Effector CD8-positive, alpha-beta T cell (primary cell): ENCODE measurements at places on chromosomes 3 and 15.

GRCh38 chr3:77807312-77807711 lies 767.4 kb downstream of the ROBO2 start:
- DNase-seq = no peak

GRCh38 chr3:5309171-5309570 lies 121.7 kb downstream of the EDEM1 start:
- DNase-seq = no peak

DNA sequence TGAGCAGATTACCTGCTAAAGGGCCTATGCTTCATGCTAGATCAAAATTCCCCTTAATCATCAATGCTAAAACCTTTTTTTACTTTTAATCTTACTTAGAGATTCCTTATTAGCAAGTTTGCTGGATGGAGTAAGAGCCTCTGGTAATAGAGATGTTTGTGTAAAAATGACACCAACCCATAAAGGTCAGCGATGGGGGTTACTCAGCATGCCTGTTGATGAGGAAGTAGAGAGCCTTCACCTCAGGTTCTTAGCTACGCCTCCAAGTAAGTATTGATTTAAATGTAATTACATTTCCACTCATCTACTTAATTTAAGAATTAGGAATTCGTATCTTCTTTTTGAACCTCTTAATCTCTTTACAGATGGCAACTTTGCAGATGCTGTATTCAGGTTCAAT lies 38.8 kb downstream of the DNAJC13 start:
- no peak for DNase-seq

- no peak for DNase-seq
Measured at GRCh38 chr3:113241292-113242095, 30.1 kb downstream of the BOC start.

DNA sequence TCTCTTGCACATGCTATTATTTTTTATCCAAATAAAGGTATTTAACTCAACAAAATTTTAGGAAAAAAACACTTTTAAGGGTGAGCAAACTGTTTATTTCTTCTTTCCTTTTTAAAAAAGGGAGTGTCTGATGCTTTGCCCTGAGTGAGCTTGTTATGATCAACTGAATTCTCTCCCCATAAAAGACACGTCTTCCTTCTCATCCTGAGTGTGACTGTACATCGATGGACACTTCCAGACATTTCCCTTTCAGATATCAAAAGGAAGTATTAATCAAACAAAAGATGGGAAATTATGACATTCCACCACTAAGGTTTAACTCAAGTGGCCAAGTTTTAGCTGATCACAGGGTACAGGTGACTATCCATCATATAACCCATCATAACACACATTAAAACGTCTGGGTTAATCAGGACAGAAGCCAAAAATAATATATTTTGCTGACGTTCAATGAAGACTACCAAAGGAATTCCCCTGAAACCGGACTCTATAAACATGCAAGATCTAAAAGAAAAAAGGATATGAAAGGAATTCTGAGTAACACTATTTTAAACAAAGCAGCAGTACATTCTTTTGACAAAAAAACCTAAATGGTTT lies 354.8 kb downstream of the MECOM start:
- DNase-seq = no peak

DNA sequence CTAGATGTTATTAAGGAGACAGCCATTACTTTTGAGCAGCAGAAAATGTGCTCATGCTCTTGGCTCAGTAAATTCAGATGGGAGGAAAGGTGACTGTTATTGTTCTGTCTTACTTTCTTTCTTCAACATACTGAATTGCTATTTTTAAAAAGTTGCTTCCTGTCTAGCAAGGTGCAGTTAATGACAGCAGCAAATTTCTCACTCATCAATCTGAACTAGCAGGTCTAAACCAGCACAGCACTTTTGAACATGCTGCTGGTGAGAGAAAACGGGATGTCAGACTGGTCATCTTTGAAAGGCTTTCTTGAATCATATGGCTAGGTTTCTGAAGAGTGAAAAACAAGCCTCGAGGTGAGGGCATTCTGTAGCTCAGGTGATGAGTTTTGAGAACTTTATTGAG lies 384.7 kb downstream of the MFSD1 start:
- no peak for DNase-seq

- DNase-seq = no peak
Measured at GRCh38 chr3:149816311-149816710, 3.3 kb downstream of the RNF13 start.

DNA sequence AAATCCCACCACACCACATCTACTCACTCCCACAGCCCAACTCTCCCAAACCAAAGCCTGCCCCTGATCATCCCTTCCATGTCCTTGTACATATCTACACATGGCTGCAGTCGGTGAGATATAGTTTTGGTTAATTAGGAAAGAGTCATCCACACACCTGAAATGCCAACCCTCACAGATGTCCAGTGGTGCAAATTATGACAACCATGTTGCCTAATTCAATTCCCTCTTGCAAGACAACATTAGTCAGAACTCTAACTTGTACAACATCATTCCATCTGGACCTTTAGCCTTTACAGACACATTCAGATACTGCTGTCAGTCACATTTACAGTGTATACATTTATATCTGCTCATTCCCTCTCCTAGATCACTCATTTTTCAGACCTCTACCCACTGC lies 41.2 kb downstream of the TUBGCP4 start:
- DNase-seq = no peak

DNA sequence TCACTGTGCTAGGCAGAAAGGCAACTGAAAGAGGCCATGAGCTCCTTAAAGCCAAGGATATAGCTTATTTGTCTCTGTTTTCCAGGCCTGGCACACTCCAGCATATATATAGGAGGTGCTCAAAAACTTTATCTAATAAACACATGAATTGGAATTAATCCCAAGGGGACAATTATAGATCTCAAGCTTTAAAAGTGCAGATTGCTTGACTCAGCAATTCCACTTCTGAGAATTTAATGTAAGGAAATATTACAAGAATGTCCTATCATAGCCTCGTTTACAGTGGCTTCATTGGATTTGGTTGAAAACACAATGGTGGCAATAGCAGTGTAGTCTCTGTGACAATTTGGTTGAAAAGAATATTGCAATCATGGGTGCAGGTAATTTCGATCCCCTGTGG lies 267.3 kb downstream of the SHQ1 start:
- DNase-seq = no peak

DNA sequence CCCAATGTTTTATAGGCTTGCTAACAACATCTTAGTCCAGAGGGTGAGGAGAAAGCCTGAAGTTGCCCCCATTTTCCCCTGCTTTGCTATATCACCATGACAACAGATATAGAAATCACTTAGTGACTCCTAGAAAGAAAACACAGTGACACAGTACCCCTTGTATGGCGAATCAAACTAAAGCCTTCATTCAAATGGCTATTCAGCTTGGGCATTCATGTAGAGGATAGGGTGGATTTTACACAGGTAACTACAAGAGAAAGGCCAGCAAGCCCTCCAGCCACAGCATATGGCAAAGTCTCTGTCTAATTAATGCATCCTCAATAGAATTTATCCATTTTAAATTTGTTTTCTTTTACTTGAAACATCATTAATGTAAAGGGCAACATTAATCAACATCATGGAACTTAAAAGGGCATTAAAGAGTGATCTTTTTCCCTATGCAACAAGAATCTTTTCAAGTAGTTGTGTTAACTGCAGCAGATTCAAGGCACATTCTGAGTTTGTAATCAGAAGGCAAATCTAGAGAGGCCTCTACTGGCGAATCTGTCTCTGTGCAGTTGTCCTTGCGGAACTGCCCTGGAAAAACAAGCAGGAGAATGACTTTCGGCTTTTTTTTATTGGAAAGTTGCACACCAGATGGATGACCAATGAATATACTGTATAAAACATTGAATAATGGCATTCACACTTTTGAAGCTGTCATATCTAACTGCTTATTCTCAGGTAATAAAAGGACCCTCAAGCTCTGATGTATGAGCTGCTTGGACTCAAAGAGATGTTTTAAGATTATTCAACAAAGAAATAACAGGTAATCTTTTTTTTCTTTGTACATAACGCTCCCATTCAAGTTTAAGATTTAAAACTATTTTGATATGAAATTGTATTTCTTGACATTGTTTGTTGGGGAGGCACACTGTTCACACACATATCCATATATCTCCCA lies 621.7 kb upstream of the AGTR1 start:
- DNase-seq = no peak

- DNase-seq = no peak
Measured at GRCh38 chr15:87268675-87269074, 987.9 kb downstream of the NTRK3 start.
